ENCODE measurements at places on chromosomes 3 and 15. TPM values are rescaled to one million over a fixed set of nuclear protein-coding genes. Genes with fewer than 3 reads are reported as not detected.

The EFCC1 gene
- total RNA-seq: 0.11 TPM

The GATM gene
- 3.2 TPM for total RNA-seq

The RYR3 gene
- total RNA-seq: 0.05 TPM

The GNAT1 gene
- total RNA-seq: not detected

The SCN5A gene
- total RNA-seq: not detected

The GOLGA8T gene
- not detected for total RNA-seq

The LCTL gene
- not detected for total RNA-seq

The NPAP1 gene
- not detected for total RNA-seq

The KLHL40 gene
- not detected for total RNA-seq

The RABL3 gene
- 26.6 TPM for total RNA-seq

DNA sequence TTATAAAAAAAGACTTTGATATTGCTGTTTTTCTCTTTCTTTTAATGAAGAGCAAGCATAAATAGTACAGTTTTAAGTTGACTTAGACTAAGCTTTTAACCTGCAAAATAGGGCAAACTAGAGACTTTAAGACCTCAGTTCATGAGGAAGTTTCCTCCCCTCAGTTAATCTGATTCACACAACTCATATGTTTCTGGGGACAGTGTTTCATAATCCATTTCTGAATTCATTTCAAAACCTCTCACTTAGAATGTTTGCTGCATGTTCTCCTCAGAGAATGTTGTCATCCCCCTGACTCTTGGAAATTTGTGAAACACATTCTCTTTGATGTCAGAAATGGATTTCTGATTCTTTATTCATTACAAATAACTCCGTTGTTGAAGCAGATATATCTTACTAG is 79.3 kb upstream of the SKOR1 start:
- H3K4me1 ChIP-seq: peaks cover 37% of the 10 kb centered on the region
- no peaks in the 10 kb centered on the region for H3K27me3 ChIP-seq
- no peak overlapping the region for H3K4me3 ChIP-seq
- peak overlapping the region; percentile 48 for H3K27ac ChIP-seq

DNA sequence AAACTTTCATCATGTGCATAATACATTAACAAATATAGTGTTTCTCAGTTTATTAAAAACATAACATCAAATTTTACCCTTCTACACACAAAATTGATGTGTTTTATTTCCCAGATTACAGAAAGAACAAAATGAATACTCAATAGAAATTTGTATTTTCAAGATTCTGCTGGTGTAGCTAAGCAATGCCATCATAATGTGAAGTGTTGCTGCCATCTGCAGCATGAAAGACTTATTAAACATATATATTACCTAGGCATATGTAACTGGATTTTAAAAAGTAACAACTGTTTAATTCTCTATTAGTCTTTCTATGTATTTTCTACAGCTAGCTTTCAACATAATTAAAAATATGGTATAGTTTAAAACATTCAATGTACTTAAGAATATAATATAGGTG is 27.5 kb downstream of the PLSCR5 start:
- H3K27me3 ChIP-seq: peaks cover 14% of the 10 kb centered on the region
- H3K4me1 ChIP-seq: no peaks in the 10 kb centered on the region
- no peak overlapping the region for H3K4me3 ChIP-seq

- no peaks in the 10 kb centered on the region for H3K4me1 ChIP-seq
- H3K36me3 ChIP-seq: no peaks in the 10 kb centered on the region
- DNase-seq: no peak
Measured at GRCh38 chr3:46646700-46647099, 34.4 kb downstream of the FAM240A start.

GRCh38 chr15:90020936-90021507 is 19.9 kb downstream of the ZNF710 start:
- no peaks in the 10 kb centered on the region for H3K27me3 ChIP-seq
- H3K4me1 ChIP-seq: peaks cover 30% of the 10 kb centered on the region
- peaks cover 9% of the 10 kb centered on the region for H3K36me3 ChIP-seq
- DNase-seq: no peak
- no peak overlapping the region for H3K27ac ChIP-seq
- H3K4me3 ChIP-seq: no peak overlapping the region

DNA sequence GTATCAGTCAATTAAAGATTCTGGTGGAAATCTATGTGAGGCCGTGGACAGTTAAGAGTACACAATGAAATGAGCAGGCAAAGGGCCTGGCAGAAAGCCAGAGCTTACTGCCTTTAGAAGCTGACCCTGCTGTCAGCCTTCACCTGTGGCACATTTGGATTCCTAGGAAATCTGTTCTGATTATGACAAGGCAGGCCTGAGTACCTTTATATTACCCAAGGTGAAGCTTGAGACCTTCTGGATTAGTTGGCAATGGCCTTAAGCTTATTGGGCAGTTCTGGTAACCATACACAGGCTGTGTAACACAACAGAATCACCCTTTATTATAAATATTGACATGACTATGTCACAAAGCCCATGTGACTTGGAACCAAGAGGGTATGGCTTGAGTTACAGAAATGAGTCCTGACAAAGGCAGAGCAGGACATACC is 43.2 kb downstream of the NBEAL2 start:
- peaks cover 25% of the 10 kb centered on the region for H3K36me3 ChIP-seq
- no peak overlapping the region for H3K4me3 ChIP-seq
- no peaks in the 10 kb centered on the region for H3K27me3 ChIP-seq
- H3K4me1 ChIP-seq: peaks cover 38% of the 10 kb centered on the region

GRCh38 chr3:8520816-8521403 is 19.3 kb downstream of the LMCD1 start:
- DNase-seq: no peak
- H3K27ac ChIP-seq: no peak overlapping the region
- H3K4me1 ChIP-seq: peaks cover 6% of the 10 kb centered on the region
- no peaks in the 10 kb centered on the region for H3K36me3 ChIP-seq
- no peaks in the 10 kb centered on the region for H3K27me3 ChIP-seq

DNA sequence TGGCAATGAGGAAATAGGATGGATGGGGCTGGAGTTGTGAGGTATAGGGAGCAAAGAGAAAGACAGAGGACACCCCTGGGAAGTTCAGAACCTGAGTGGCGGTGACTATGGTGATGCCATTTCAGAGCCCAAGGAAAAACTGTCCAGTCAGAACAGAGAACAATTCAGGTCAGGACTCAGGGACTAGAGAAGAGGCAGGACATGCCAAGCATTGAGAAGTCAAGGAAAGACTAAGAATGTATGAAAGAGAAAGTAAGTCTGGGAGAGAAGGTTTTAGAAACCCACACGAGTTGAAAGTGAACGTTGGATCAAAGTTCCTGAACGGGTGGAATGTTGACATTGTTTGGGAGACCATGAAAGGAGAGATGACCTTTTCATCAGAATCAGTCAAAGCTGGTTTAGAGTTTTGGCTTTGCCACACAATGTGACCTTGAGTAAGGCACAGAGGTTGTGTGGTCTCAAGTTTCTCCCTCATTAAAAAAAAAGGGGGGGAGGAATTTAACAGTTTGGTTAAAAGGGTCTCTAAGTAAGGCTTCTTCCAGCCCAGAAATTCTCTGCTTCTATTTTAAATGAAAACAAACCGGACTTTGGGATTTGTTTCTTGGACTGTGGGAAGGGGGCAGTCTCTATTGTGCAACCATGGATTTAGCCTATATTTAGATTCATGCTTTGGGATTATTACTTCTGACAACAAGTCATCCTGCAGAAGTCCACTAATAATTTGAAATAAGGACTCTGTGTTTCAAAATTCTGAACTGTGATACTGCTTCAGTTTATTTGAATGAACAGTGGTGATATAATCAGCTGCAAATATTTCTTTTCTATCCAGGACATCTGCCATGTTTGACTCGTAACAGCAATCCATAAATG is 315.9 kb upstream of the TBL1XR1 start:
- H3K4me3 ChIP-seq: no peak overlapping the region
- no peaks in the 10 kb centered on the region for H3K27me3 ChIP-seq
- DNase-seq: no peak

DNA sequence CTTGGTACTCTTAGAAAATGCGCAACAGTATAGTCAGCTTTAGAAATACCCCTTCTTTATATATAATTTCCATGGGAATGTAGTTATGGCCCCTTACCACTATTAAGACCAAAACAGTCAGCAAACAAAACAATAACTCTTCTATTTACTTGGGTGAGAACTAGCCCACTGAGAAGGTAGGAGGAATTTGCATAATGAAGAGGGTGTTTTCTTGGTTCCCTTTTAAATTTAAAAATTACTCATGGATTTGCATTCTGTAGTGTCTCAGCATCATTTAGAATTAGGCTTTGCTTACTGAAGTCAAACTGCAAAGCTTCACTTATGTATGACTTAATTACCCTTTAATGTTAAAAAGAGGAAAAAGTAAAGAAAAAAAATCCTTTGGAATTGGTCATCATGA is 350.8 kb downstream of the PTPRG start:
- no peaks in the 10 kb centered on the region for H3K4me1 ChIP-seq
- no peak for DNase-seq
- no peaks in the 10 kb centered on the region for H3K36me3 ChIP-seq
- H3K27ac ChIP-seq: no peak overlapping the region
- H3K4me3 ChIP-seq: no peak overlapping the region

DNA sequence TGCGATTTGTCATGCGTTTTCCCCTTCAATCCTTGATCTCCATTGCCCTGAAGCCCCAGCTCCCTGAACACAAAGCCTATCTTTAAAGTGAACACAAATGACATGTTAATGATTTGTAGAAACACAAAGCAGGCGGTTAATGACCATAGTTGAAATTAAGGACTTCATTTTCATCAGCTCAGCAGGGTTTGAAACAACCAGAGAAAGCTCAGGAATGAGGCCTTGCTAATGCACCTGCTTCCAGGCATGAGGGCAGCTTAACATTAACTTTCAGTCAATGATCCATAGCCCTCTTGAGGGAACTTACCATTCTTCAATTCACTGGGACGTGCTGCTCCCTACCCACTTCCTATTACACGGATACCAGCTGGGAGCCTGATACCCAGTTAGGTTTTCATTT is 427.2 kb upstream of the CBLB start:
- no peak for DNase-seq
- peaks cover 26% of the 10 kb centered on the region for H3K4me1 ChIP-seq
- H3K4me3 ChIP-seq: no peak overlapping the region

DNA sequence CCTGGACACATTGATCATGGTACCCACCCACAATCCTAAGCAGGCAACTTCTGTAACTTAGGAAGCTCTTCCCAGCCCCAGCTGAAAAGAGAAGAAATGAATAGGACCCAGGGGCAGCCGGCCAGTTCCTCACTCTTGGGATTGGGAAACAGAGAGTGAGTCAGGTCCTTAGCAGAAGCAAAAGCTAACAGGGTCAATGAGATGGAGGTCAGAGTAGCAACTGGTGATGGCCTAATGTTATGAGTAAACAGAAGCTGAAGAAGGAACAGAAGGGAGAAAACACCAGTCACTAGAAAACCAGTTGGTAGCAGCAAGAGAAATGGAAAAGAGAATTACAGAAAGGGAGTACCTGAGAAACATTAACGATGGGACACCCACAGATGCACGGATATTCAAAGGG is 20.0 kb downstream of the RIOX2 start:
- H3K36me3 ChIP-seq: peaks cover 82% of the 10 kb centered on the region
- H3K4me1 ChIP-seq: no peaks in the 10 kb centered on the region
- H3K27ac ChIP-seq: no peak overlapping the region
- no peaks in the 10 kb centered on the region for H3K27me3 ChIP-seq

DNA sequence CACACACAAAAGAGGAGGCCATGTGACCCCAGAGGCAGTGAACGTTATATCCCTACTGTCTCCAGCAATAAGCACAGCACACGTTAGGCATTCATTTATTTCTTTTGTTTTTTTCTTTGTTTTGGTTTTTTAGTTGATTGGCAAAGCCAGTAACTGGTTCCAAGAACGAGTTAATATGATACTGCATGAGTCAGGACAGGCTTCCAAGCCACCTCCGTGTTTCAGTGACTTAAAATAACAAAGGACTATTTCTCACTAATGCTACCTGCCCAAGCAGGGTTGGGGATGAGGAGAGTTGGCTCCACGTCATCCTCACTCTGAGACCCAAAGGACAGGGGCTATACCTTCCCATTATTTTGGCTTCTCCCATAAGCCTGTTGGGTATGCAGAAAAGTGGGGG is 130.5 kb downstream of the ST8SIA2 start:
- peaks cover 6% of the 10 kb centered on the region for H3K4me1 ChIP-seq
- no peak for DNase-seq
- no peaks in the 10 kb centered on the region for H3K27me3 ChIP-seq
- no peak overlapping the region for H3K4me3 ChIP-seq
- H3K27ac ChIP-seq: no peak overlapping the region
- no peaks in the 10 kb centered on the region for H3K36me3 ChIP-seq

DNA sequence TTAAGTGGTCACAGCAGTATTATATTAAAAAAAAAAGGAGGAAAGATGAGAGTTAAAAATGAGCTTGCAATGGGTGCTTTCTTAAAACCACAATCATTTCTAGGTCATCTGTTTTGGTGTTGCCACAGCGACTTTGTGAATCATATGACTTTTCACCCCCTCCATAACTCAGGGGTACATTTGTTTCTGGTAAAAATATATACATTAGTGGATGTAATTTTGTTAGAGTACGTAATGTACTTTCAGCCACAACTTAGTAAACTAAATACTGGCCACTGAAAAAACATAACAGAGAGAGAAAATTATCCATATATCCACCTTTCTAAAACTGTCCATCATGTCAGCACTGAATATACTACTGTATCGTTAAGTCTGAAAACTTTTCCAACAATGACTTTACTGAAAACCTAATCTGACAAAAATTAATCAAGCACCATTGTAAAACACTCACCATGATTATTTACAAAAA is 3.4 kb downstream of the ANKRD28 start:
- peak overlapping the region; percentile 70 for H3K4me3 ChIP-seq
- peaks cover 73% of the 10 kb centered on the region for H3K4me1 ChIP-seq
- H3K36me3 ChIP-seq: peaks cover 50% of the 10 kb centered on the region
- peak overlapping the region; percentile 74 for H3K27ac ChIP-seq
- no peaks in the 10 kb centered on the region for H3K27me3 ChIP-seq
- no peak for DNase-seq

DNA sequence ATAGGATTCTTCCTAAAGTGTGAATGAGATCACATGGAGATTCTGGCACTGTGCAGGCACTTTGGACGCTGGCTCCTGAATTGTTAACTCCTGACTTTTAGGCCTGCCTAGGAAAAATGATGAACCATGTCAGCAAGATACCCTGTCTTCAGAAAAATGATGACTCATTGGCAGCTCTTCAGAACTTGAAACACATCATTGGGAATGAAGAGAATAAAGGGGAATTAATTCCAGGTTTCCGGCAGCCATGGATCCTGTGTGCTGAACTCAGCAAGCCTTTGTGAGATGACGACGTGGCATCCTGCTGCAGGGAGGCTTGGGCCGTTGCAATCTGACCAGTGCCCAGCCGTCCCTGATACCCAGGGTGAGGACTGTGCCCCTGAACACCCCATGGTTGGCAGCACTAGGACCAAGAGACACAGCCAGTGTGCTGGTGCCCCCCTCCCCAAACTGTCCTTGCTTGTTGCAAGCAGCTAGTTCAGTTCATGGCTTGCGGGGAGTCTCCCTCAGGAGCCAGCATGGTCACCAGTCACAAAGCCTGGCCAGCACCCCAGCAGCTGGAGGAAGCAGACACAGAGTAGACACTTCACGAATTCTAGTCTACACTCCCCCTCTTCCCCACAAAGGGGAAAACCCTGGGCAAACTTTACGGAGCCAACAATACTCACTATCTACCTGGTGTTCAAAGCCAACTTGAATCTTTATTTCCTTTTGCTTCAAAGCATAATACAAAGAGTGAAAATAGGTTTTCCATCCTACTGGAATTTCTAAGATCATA is 7.8 kb upstream of the LIPC start:
- no peak overlapping the region for H3K27ac ChIP-seq
- H3K36me3 ChIP-seq: no peaks in the 10 kb centered on the region
- DNase-seq: no peak
- no peaks in the 10 kb centered on the region for H3K27me3 ChIP-seq
